Stimulated activated CD8-positive, alpha-beta memory T cell treated with anti-CD3 and anti-CD28 coated beads, Interleukin-15, amount 100 ng/mL, for 24 hours (primary cell): ENCODE measurements at places on chromosomes 11 and 22.

- no peak for DNase-seq
Measured at GRCh38 chr11:28729339-28729738, 621.2 kb downstream of the METTL15 start.

GRCh38 chr22:37007651-37008050, 11.6 kb downstream of the TST start:
- no peak for DNase-seq

DNA sequence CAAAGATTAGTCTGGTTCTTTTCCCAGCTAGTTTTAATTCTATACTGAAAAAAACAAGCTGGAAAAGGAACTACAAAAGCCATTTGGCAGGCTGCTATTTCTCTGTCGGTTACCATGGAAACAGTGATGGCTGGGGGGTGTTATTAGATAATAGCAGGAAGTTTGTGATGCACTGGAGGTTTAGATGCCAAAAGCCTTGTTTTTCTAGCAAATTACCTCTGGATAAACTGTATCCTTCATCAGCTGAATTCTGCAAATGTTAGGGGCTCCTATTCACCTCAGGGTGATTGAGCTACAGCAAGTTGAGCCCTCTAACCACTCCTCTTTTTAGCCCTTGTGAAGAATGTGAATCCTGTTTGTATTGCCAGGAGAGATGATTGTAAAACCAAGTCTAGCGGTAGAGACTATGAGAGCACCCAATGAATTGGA, 25.2 kb downstream of the ALKBH3 start:
- no peak for DNase-seq

DNA sequence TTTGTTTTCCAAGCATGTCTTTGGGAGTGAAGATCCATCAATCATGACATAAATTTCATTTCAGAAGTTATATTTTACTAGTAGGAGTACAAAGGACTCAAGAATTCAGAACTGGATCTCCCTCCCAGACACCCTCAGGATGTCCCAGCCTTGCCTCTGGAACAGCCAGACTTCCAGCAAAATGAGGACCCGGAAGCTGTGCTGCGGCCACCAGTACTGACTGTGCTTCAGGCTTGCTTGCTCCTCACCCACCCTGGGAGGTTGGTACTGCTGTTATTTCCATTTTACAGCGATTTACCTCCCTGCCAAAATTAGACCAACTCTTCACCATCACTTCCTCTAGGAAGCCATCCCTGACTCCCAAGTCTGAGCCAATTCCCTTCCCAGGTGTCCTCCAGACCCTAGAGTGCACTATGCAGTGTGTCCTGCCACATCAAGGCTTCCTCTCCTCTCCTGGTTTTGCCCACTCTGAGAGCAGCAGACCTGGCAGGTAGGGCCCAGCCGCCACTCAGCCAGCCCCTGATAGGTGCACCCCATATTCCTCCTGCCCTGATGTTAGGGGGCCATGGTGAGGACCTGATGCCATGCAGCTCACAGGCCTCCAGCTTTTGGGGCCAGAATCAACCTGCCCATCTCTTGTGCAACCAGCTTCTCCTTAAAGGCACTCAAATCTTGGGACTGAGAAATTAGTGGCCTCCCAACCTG, 47.3 kb upstream of the WNT7B start:
- DNase-seq: no peak

DNA sequence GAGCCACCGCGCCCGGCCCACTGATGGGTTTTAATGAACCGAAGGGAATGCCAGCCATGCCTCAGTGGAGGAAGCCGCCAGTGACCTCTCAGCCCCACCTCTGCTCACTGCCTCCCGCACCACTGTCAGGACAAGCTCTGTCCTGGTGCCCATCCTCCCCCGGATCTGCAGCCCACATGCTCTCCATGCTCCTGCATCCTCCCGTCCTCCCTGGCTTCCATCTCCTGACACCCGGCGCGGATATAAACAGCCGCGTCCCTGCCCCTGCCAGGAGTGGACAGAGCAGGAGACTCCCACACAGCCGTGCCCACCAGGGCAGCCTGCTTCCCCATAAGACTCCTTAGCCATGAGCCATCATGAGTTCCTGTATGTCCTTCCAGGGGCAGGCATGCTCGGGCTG, 26.9 kb downstream of the MACROD1 start:
- DNase-seq: no peak

GRCh38 chr22:16965560-16965959, 42.5 kb downstream of the GAB4 start:
- DNase-seq: no peak

DNA sequence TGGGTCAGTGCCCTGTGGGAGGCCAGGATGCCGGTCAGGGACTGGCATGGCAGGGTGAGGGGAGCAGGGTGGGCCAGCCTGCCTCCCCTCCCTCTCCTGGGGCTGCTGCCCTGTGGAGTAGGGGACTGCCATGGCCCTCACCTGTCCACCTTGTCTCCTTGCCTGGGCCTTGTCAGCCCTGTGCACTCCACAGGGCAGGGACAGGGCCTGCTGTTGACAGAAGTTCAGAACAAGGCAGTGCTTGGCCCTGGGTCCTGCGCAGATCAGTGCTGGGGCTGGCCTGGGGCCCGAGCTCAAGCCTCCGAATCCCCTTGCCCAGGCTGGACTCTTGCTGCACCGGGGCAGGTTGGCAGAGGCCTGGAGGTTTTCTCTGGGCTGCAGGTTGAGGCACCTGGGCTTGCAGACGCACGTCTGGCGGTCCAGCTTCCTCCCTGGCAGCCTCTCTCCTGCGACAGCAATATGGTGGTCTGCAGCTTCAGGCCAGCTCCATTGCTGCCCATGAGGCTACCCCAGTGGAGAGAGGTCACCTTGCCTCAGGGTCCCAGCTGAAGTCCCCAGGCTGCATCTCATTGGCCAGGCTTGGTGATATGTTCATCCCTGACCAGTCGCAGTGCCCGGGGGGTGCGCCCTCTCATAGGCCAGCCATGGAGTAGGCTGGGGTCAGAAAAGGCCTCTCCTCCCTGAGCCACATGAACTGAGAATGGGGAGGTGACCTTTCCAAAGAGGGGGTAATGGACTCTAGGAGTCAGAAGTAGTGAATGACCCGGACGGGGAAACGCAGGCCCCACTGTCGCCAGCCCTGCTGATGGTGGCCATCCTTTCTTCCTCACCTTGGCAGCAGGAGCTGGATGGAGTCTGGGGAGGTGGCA, 21.5 kb upstream of the CHKA start:
- no peak for DNase-seq

DNA sequence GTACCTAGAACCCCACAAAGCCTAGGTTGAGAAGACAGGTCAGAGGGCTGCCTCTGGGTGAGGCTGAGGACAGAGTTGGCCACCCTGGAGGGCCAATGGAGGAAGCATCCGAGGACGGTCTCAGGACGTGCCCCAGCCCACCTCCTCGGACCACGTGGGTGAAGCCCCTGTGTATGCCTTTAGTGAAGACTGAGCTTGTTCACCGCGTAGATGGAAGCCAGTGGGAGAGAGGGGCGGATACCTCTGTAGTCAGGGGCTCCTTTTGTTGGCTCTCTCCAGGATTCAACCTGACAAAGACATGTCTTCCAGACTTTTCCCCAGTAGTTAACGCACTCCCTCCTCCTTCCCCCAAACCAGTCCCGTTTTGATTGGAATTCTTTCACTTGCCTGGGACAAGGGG, 110.7 kb downstream of the ZBTB16 start:
- DNase-seq: no peak

DNA sequence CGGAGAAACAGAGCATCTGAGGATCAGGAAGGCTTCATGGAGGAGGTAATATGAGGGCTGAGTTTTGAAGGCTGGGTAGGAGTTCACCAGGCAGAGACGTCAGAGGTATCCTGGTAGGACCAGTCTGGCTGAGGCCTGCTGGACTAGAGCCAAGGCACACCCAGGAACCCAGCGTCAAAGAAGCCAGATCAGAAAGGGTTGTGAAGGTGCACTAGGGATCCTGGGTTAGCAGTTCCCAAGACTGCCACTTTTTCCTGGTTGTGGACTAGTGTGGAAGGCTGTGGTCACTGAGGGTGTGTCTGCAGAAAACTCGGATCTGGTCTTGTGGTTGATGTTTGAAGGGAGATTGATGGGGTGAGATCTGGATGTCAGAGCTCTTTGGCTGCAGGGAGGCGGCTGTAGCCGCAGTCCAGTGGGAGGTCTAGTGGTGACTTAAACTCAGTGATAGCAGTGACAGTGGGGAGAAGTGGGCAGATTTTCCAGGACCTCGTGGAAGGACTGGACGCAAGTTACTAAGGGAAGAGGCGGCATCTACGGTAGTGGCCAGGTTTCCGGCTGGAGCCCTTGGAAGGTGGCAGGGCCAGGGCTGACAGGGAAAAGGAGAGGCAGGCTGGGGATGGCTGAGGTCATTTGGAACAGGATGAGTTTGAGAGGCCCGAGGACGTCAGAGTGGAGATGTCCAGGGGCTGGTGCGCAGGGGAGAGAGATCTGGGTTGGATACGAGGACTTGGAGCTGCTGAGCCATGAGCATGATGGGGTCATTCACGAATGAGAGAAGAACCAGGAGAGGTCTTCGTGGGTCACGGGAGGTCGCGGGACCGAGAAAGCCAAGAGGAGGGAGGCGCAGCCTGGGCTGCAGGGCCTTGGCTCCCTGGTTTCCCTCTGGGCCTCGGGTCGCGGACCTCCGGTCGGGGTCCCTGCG, 10.9 kb downstream of the RELA start:
- DNase-seq: no peak

- DNase-seq: no peak
Measured at GRCh38 chr11:96469776-96470175, 80.0 kb downstream of the JRKL start.

- no peak for DNase-seq
Measured at GRCh38 chr11:74332291-74332690, 20.9 kb upstream of the P4HA3 start.

DNA sequence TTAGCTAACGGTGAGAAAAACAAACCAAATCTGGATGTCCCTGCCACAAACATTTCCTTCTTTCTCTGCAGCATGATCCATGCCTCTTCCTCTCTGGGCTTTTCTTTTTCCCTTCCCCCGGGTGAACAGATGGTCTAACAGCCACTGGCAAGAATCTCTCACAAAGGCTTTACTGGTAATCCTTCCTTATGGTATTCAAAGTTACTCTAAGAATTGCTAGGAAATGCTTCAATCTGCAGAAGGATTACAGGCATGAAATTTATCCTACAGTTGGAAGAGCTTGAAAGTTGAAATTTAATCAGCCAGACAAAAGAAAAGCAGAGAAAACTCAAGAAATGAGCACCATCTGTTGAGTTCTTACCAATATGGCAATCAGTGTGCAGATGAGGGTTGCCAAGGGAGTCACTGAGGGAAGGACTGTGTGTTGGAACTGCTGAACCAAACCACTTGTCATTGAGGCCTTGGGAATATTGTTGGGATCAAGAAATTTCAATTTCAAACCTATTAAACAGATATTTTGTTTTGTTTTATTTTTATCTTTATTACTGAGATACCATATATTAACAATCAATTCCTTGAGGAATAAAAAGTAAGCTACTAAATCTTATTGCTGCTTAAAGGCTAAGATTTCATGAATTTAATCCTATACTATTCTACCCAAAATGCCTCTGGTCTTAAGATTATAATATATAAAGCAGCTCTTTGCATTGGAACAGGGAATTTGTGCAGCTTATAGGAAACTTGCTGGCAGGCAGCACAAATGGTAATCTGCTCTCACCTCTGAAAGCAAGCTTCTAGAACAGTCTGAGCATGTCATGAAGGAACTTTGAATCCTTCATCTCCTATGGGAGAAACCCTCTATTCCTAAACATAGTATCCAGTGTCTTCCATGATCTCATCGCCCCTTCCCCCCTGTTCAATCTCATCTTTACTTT, 29.7 kb upstream of the NDUFC2 start:
- DNase-seq: no peak

- DNase-seq: no peak
Measured at GRCh38 chr11:104663190-104664140, 234.8 kb downstream of the CASP12 start.

DNA sequence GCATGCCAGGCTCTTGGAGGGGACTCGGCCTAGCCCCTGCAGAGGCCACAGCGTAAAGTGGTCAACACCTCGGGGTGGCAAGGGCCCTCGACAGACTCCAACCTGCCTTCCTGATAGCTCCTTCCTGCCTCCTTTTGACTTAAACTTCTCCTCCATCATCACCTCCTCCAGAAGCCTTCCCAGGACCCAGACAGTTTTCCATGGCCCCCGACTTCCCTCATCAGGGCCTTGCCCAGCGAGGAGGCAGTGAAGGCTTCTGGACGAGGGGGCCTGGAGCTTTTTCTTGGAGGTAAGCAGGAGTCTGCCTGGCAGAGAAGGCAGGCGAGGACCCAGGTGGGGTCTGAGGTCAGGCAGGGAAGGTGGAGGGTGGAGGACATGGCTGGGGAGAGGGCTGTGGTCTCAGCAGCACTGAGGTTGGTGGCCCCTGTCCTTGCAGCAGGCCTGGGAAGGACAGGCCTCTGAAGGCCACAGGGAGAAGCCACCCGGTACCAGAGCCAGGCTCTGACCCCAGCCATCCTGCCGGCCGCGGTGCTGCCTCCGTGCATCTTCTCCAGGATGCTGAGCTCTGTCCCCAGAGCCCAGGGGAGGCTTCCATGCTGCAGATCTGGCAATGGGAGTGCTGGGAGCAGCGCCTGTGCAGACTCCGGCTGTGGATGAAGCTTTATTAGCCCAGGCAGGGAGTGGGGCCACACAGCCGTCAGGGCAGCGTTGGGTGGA, 81.4 kb downstream of the WNT7B start:
- no peak for DNase-seq

DNA sequence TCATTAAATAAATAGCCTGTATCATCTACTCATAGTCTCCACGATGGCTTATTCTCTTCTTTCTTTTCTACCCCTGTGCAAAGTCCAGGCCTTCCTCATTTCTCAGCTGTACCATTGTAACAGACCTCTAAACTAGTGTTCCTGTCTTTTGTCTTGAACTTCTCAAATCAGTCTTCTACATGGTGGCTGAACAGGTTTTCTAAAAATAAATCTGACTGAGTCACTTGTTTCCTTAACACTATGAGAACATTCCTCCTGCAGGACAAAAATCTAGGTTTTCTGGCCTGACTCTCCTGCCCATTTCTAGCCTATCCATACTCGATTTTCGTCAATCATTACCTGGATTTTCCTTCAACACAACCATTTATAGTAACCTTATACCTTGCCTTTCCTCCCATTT, 1080.8 kb upstream of the TENM4 start:
- no peak for DNase-seq

GRCh38 chr22:33920197-33920540, at the start of gene LARGE1:
Gene LARGE1, minus strand, starts transcription at chr22:33920476.
- DNase-seq: no peak

DNA sequence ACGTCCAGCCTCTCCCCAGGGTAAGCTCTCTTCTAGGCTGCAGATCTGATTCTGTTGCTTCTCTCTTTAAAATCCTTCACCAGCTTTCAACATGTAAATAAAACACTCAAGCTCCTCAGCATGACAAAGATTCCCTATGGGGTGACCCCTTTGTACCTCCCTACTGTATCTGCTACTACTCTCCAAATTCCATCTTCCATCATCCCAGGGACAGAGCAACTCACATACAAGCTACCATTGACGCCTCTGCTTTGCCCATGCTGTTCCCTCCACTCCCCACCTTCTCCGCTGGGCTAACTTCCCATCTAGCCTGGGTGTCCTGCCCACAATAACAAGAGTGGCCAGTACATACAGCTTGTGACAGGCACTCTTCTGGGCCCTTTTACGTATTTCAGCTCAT, 207.5 kb upstream of the ZBED5 start:
- no peak for DNase-seq

GRCh38 chr11:46672381-46672839, 28.0 kb downstream of the ARHGAP1 start:
- no peak for DNase-seq

- no peak for DNase-seq
Measured at GRCh38 chr22:38415046-38415445, 40.0 kb downstream of the KCNJ4 start.

- DNase-seq: no peak
Measured at GRCh38 chr11:120611581-120611980, 100.0 kb downstream of the GRIK4 start.

- DNase-seq: no peak
Measured at GRCh38 chr11:63862923-63863322, 24.0 kb downstream of the MARK2 start.
